DMS53 (cell line): ENCODE measurements at places on chromosomes 13 and 19.

GRCh38 chr19:40403262-40403984, 9.8 kb downstream of the PRX start:
- peak; percentile 94 for DNase-seq

- DNase-seq: no peak
These were observed 16.2 kb upstream of the IFT88 start for GRCh38 chr13:20550799-20551198.

DNA sequence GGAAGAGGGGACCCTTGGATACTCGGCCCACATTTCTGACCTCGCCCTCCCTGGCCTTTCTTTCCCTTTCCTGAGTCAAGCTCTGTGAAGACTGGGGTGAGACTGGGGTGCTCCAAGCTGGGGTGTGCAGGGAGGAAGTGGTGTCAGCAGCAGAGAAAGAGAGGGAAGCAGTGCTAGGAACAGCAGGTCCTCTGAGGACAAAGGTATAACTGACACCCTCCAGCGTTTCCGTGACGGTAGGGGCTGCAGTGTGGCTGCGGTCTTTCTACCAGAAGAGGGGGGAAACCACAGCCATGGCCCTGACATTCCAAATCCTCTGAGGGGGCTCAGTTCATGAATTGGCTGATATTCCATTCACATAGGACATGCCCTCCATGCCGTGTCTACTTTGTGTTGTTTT, 1.1 kb downstream of the KIR3DL2 start:
- no peak for DNase-seq

- DNase-seq: no peak
These were observed 2412.4 kb downstream of the PCDH9 start for GRCh38 chr13:64817691-64818090.

GRCh38 chr19:7856109-7856591, 18.0 kb downstream of the PRR36 start:
- no peak for DNase-seq

DNA sequence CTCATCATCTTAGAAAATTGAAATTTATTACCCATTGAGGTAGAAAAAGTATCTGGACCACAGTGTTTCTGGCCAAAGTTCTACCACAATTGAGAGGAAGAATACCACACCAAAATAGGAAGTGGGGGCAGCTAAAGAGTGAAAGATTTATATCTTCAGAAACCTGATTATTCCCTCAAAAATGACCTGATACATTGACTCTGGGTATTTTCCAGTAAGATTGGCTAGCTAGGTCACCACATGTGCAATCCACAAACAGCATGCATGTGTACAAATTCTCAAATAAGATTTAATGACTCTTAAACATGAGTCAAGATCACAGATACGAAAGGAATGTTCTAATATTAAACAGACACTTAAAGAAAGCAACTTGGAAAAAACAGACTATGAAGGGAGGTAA, 1516.2 kb upstream of the PCDH20 start:
- no peak for DNase-seq
